ENCODE measurements at places on chromosomes 6 and 20. TPM values are rescaled to one million over a fixed set of nuclear protein-coding genes. Genes with fewer than 3 reads are reported as not detected.

Gene THBS2
- 18.6 TPM for total RNA-seq

Gene HLA-DMA
- 4.0 TPM for total RNA-seq

Gene CGA
- total RNA-seq, result not detected

Gene NECAB3
- total RNA-seq, result 47.5 TPM

Gene PCK1
- total RNA-seq, result not detected

Gene TFEB
- total RNA-seq, result 3.6 TPM

Gene SLC13A3
- total RNA-seq, result 0.17 TPM

Gene HIVEP1
- 8.2 TPM for total RNA-seq

Gene GRM1
- under 0.01 TPM for total RNA-seq

Measured in LHCN-M2 (cell line).